ENCODE measurements at places on chromosomes 11 and 22.

DNA sequence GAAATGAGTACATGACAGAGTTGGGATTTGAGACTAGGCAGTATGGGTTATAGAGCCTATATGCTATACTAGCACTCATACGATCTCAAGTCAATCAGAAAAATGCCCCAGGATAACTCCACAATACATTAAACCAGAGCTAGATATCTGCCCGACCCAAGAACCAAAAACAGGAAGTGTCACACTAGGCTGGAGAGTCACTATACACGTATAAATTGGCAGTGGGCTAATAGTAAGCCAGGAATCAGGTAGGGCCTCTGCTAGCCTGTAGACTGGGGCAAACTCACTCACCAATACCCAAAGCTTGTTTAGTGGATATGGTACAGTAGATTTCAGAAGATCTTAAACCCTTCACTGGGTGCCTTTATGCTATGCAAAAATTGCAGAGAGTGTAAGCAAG lies 16.2 kb upstream of the EIF4G2 start:
- no peak for DNase-seq

DNA sequence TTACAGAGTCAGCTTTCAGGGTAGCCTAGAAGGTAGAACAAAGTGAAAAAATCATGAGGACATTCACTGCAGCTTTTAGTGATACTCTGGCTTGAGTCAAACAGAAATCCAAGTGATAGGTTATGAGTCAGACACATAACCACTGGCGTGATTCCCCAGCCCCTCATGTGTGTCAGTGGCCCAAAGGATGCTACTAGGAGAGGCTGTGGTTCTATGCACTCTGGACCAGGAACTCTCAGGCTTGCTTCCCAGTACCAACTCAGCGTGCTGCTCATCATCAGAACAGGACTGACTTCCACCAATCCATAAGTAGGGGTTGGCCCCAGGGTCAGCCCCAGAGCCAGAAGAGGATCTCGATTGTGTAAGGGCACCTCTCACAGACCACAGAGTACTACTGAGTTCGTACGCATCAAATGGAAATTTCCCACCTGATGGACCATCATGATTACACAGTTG lies 116.8 kb downstream of the MED15 start:
- DNase-seq: no peak

- DNase-seq: no peak
Observed at GRCh38 chr11:60502221-60502775, 9.7 kb downstream of the MS4A12 start.

DNA sequence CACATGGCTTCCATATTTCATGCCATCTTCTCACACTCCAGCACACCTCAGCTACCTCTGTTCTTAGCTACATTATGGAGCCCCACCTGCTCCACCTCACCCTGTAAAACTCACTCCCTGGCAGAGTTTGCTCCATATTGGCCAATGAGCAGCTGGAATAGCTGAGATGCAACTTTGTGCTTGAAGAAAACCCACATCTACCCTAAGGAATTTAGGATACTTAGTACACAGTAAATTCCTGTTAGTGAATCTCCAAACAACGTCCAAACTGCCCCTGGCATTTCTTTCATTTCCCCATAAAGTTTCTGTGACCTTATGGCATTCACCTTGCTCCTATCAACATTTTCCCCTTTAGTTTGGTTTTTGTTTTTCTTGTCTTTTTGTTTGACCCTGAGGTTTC lies 2.2 kb upstream of the VWCE start:
- DNase-seq: no peak

GRCh38 chr11:64849598-64850356 lies 5.3 kb upstream of the CDC42BPG start:
- DNase-seq: no peak

DNA sequence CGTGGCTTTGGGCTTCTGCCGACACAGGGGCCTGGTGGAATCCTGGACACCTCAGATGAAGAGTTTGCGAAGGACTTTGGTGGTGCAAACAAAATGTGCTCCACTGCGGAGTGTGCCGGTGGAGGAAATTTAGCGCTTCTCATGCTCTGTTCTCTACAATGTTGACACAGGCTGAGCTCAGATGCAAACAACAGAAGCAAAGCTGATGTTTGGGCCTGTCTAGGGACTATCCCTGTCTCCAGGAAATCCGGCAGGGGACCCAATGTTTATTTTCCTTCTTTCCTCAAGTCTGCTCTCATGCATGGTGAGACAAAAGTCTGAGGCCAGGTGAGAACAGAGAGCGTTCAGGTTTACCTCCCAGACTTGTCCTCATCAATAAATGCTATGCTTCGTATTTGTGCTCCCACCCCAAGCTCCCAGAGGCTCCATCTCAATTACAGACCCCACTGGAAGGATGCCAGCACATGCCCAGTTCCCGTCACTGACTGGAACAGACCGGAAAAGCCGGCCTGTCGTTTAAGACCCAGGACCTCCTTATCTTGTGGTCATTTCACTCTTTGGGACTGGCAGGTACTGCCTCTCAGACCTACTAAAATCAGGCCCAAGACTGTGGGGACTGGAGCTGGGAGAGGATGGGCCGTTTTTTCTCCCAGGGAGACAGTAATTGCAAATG lies 105.7 kb upstream of the B3GAT1 start:
- no peak for DNase-seq
